ENCODE measurements at places on chromosomes 5 and 9.

DNA sequence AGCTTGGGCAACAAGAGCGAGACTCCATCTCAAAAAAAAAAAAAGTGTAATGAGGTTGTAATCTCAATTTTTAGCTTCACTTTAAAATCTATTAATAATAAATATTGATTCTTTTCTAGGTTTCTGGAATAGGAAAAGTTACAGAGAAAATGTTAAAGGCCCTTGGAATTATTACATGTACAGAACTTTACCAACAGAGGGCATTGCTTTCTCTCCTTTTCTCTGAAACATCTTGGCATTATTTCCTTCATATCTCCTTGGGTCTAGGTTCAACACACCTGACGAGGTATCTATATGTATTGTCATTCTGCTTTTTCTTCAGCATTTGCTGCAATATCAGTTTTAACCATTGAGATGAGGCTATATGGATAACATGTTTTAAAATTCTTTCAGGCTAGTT lies 26.6 kb upstream of the ANKDD1B start:
- no peak for DNase-seq

DNA sequence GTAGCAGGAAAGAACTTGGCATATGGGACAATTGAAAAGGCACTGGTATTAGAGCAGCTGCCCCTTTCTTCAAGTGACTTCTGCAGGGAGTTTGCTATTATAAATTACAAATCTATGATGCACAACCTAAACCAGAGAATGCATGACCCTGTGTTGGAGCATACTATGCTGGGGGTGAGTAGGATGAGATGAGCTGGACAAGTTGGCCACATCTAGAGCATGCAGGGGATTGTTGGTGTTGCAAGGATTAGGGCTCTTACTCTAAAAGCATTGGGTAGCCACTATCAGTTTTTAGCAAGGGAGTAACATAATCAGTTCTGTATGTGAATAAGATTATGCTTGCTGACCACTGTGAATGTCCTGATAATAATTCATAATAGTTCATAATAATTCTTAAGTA lies 186.7 kb downstream of the KIAA0825 start:
- DNase-seq, result no peak

GRCh38 chr5:119083679-119084078 lies 12.8 kb downstream of the DMXL1 start:
- no peak for DNase-seq

GRCh38 chr9:97845130-97845529 lies 7.9 kb upstream of the FOXE1 start:
- DNase-seq, result peak; percentile 55

GRCh38 chr9:99622679-99623078 lies 199.0 kb upstream of the NR4A3 start:
- DNase-seq, result no peak

DNA sequence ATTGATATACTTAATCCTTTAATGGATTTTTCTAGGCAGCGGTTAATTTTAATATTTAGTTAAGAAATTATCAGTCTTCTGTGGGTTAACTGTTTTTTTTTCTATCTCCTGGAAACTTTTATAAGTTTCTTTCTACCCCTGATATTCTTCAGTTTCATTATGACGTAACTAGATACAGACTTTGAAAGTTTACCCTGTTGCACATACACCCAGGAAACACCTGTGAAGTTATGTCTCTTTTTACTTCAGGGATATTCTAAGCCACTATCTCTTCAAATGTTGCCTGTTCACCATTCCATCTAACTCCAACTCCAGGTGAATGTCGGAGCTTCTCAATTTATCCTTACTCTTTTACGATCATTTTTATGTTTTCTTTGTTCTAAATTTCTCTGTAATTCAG lies 329.0 kb downstream of the ICE1 start:
- DNase-seq, result no peak

- no peak for DNase-seq
Observed at GRCh38 chr5:50827516-50828247, 161.2 kb downstream of the PARP8 start.

DNA sequence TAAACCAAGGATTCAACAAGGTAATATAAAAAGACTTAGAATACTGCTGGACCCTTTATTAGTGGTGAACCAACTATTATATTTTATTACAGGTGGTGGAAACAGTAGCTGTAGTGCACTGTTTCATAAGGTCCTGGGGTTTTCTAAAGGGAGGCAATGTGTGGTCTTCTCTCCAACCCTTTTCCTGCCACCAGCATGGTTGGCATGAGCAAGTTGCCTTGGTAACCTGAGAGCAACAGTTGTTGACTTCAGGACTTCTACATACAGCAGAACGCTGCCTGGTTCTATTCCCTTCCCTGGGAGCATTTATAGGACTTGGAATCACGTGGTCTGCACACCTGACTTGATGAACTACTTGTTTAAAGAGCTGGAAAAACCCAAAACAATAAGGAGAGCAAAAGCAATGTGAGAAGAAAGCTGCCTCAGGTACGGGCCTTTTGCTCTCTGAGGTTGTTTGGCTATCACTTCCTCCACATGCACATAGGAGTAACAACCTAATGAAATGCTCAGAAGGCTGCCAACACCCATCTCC lies 81.1 kb upstream of the RAI14 start:
- no peak for DNase-seq

DNA sequence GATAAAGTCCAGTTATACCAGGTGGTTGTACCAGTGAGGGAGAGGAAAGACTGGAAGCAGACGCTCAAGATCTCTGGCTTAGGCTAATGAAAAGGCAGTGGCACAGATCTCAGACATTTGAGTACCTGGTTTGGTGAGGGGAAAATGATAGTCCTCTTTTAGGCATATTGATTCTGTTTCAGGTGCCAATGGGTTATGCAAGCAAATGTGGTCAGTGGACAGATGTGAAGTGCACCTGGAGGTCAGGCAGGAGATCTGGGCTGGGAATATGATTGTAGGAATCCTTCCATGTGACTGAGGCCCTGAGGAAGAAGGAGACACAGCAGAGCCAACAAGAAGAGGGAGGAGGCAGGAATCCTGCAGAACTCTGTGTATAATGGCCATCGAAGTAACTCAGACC lies 63.7 kb upstream of the SMARCA2 start:
- no peak for DNase-seq

DNA sequence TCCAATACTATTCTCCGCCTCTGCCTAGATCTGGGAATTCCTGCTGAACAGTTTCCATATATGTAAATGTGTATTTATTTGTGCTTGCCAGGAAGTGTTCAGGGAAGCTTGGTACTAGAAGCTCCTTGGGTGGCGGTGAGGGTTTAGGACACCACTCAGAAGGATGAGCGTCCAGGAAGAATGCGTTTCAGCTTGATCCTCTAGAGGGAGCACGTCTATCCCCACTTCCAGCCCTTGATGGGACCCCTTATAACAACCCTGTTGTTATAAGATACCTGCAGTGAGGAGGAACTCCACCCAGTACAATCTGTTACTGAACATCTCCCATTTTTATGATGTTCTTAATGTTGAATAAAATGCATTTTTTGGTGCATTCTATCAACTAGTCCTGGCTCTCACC lies 88.9 kb downstream of the CYFIP2 start:
- DNase-seq, result no peak

GRCh38 chr5:50722223-50722622 lies 55.8 kb downstream of the PARP8 start:
- no peak for DNase-seq

- DNase-seq, result no peak
Observed at GRCh38 chr5:169299191-169299662, 1.7 kb downstream of the SLIT3 start.

DNA sequence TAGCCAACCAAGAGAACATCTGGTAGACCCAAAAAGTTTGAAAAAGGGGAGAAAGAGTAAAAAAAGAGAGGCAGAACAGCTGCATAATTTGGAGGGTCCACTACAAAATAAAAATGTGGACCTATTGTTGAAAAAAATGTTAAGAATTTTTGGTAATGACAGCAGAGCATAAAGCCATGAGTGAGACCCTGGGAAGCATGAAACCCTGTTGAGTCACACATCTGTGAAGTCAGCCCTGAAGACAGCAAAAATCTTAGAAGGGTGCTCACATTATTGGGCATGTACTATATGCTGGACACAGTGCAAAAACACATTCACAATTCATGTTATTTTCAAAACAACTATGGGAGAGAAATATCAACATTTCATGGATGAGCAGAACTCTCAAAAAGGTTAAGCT lies 56.4 kb upstream of the LIFR start:
- DNase-seq, result no peak

All from HS-27A (cell line).